ENCODE measurements at places on chromosomes 11 and 22. TPM values are rescaled to one million over a fixed set of nuclear protein-coding genes. Genes with fewer than 3 reads are reported as not detected.

CDCA5 gene
- polyA plus RNA-seq = 0.41 TPM

CCDC116 gene
- not detected for polyA plus RNA-seq

GRCh38 chr11:5891216-5891800 lies 1.7 kb upstream of the OR52E5 start:
- H3K4me3 ChIP-seq = no peak overlapping the region
- DNase-seq = peak; percentile 1
- no peaks in the 10 kb centered on the region for H3K4me1 ChIP-seq
- H3K36me3 ChIP-seq = no peaks in the 10 kb centered on the region
- H3K27me3 ChIP-seq = no peaks in the 10 kb centered on the region

DNA sequence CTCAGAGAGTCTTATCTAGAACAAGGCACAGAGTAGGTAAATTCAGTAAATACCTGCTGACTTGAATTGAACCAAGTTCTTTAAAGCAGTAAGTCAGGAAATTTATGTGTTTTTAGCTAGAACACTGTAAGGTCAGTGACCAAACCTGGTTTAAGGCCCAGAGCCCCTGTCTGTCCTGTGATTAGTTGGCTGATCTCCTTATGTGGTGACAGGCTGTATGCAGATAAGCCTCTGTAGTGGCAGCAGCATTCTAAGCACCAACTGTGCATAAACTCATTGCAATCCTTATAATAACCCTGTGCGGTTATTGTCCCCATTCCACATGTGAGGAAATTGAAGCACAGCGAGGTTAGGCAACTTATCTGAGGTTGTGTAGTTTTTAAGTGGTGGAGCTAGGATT lies 40.5 kb downstream of the FBXO7 start:
- no peaks in the 10 kb centered on the region for H3K4me1 ChIP-seq
- DNase-seq = no peak
- no peak overlapping the region for H3K27ac ChIP-seq
- no peaks in the 10 kb centered on the region for H3K27me3 ChIP-seq

All from CD4-positive, alpha-beta memory T cell (primary cell).